ENCODE measurements at places on chromosomes 5 and 9. TPM values are rescaled to one million over a fixed set of nuclear protein-coding genes. Genes with fewer than 3 reads are reported as not detected.

ALDOB gene
- total RNA-seq = not detected

GRCh38 chr5:149452665-149453617, 73.8 kb upstream of the IL17B start:
- DNase-seq = no peak

DNA sequence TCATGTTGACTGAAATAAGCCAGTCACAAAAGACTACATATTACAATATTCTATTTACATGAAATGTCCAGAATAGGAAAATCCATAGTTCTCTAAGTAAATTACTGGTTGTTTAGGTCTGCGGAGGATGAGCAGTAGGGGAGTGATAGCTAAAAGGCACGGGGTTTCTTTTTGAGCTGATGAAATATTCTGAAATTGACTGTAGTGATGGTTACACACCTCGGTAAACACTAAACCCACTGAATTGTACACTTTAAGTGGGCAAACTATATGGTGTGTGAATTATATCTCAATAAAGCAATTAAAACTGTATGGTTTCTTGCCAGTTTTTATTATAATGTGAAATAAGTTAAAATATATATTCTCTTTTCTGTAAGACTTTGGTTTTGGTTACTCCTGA, 77.7 kb upstream of the TMED7 start:
- DNase-seq = no peak

HTR1A gene
- total RNA-seq = not detected

- DNase-seq = no peak
Measured at GRCh38 chr5:150057511-150057910, 28.8 kb downstream of the CSF1R start.

Data from SK-MEL-5 (cell line).